ENCODE measurements at places on chromosomes 6 and 20.

DNA sequence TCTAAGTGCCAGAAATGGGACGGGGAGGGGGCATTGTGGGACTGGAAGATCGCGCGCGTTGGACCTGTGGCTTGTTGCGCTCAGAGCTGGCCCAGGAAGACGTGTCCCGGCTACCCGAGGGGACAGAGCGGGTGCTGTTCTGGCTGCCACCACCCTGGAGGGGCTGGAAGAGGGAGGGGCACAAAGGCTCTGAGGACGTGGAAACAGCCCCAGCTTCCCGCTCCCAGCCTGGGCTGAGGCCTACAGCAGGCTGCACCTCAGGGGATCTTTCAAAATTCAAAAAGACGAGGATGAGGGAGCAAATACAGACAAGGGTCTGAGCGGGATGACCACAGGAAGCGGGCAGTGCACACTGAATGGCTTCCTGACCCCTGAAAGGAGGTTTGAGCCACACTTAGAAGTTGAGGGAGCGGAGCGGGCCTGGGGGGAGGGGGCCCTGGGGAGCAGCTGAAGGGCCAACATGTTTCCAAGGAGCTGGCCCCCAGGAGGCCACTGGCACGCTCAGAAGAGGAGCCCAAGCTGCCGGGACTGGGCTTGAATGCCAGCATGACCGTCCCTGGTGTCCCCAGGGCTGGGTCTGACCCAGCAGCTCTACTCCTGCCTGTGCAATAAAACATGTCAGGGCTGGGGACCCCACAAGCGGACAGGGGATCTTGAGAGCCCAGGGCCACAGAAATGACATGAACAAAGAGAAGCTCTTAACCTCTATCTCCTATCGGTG is 1.3 kb downstream of the OXT start:
- DNase-seq: no peak

GRCh38 chr6:74161380-74161779 is 465.4 kb downstream of the CD109 start:
- DNase-seq: no peak

- DNase-seq: no peak
Measured at GRCh38 chr20:20683481-20684321, 28.7 kb downstream of the RALGAPA2 start.

DNA sequence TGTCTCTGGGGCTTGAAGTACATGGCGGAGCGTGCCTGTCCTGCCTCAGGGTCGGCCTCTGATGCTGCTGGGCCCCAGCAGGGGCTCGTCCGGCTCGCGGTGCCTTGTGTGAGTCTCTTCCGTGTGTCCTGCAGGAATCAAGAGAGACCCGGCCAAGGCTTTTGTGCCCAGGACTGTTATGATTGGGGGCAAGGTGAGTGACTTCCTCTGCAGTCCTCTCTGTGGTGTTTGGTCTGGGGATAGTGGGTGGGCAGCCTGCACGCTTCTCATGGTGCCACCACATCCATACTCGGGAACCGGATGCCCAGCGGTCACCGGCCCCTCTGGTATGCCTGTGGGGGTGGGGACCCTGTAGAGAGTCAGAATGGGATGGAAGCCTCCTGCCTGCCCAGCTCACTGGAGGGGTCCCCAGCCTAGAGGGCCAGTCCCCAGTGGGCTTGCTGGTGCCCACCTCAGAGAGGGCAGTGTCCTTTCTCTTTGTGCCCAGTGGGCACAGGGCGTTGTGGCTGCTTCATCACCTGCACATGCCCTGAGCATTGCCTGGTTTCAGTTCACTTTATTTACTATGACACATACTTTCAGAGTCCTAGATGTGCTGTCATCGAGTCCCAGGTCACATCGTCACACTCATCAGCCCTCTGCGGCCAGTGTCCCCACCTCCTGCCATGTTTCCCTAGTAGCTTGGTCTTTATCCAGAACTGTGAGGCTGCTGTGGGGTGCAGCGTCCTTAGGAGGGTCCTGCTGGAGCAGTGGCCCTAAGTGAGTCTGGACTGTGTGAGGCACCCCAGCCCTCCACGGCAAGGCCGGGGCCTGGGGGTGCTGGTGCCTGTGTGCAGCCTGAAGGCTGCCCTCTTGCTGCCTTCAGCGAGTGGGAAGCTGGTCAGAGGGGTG is 40.7 kb downstream of the PYGB start:
- no peak for DNase-seq

Data from activated CD4-positive, alpha-beta T cell treated with anti-CD3 and anti-CD28 coated beads, Interleukin-2, amount 50 U/mL, for 16 hours (primary cell).